Ascending aorta (tissue), 2 donors: ENCODE measurements at places on chromosomes 4 and X.
A peak's percentile ranks its signal among the peaks of the same experiment; 100 is the strongest.

DNA sequence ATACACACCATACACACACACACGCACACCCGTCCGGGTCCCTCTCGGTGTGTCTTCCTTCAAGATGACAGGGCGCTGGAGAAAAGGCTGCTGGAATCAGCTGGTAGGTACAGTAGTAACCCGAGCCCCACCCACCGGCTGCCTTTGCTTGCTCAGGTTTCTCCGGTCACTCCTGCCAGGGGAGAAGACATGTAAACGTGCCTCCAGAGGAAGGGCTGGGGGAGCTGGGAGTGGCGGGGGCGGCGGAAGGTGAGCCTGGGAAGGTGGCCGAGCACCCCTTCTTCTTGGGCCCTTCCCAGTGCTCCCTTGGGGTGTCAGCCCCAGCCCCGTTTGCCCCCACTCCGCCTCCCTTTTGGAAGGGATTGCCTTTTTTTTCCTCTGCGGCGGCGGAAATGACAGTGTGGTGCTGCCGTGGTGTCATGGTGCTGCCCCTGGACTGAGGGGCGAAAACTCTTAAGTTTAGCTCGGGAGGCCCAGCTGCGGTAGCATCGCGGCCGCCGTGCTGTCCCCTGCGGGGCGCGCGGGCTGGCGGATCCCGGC, at the start of gene MID2:
Gene MID2 (plus strand): TSS at position 169 of the 540 bp plus-strand sequence. CDS start 561 bp downstream, outside the sequence.
- DNase-seq: peak; percentile 75

GRCh38 chr4:174084542-174084941, 198.9 kb downstream of the FBXO8 start:
- DNase-seq: no peak

DNA sequence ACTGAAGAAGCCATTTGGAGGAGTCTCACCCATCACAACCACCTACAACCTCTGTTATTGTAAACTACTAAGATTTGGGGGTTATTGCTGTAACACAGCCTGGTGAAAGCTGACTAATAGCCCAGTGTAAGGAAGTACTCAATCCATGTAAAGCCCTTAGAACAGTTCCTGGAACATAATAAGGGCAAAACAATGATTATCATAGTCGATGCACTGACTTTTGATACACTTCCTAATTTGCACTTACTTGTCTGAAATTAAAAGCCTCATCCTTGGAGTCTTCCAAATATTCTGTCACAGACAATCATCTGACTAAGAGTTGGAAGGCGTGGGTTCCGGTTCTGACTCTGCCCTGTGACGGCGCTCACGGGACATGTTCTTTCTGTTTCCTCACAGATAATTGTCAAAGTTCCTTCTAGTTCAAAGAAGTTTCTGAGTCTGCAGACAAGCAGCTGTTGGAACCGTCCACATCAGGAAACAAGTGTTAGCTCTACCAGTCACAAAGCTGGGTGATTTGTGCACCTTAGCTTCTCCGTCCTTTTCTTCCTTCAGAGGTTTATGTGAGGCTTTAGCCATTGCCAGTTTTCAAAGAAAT, 33.4 kb upstream of the RASGEF1B start:
- peak; percentile 39 for DNase-seq

DNA sequence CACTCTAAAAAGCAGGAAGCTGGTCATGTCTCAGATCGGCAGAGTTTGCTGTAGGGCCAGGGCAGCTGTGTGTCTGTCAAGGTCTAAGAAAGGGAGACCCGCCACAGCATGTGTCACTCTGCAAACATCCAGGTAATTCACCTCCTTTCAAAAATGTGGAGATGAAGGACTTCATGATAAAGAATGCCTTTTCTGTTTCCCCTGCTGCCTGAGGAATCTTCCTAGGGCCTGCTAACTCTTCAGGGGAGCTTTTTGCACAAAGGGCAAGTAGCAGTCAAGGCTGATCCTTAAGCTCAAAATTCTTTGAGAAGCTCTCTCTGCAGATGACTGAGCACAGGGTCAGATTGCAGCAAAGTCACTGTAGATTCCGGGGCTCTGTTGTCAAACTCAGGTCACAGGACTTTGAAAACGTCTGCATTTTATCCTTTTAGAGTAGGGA, 21.1 kb downstream of the RASL11B start:
- no peak for DNase-seq

DNA sequence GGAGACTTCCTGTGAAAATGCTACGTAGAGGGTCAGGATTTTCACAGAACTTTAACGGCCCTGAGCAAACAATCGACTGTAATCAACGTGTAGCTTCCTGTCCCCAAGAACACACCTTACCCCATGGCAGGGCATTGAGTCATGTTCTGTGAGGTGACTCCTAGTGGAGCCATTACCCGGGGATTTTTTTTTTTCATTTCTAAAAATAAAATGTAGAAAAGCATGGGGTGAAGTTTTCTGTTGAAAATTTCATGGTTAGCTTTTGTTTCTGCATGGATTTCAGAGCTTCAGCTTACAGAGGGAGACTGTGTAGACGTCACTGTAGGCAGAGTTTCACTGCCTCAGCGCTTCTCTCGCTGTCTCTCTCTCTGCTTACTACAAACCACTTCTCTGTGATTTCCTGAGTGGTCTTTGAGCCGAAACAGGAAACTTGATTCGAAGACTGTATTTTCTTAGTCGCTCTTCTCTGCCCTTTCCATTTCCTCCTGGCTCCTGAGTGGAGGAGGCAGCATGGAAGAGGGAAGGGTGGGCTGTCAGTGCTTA, 111.7 kb downstream of the NFKB1 start:
- no peak for DNase-seq

- no peak for DNase-seq
These were observed 7.1 kb downstream of the PF4V1 start for GRCh38 chr4:73860181-73860580.

DNA sequence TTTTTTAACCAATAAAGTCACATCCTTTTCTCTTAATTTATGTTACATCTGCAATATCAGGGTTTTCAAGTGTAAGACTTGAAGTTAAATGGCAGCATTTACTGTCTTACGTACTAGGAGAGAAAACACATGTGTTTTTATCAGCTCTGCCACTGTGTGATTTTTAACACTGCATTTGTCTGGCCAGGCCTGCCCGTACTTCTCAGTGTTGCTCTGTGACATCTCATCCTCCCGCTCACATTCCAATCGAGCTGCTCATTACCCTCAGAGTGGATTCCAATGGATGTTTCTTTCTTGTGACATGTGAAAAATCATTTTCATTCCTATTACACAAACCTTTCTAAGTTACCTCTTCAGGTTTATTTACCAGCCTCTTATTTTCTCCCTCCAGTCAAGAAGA, 420.3 kb downstream of the FAT4 start:
- DNase-seq: no peak

DNA sequence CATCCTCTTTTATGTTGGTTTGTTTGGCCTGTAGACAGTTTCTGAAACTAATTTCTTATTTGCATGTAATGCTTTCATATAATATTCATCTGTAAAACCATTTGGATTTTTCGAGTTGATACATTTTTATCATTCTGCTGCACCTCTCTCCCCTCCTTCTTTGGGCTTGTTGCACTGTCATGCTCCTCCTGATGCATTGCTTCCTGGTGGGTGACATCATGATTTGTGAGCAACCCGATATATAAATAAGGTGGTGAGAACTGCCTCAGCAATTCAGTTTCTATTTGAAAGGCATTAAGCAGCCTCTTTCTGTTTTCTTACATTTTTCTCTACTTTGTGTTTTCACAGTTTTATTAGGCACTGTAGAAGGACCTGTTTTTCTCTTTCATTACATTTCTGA, 515.7 kb downstream of the RPA4 start:
- no peak for DNase-seq

DNA sequence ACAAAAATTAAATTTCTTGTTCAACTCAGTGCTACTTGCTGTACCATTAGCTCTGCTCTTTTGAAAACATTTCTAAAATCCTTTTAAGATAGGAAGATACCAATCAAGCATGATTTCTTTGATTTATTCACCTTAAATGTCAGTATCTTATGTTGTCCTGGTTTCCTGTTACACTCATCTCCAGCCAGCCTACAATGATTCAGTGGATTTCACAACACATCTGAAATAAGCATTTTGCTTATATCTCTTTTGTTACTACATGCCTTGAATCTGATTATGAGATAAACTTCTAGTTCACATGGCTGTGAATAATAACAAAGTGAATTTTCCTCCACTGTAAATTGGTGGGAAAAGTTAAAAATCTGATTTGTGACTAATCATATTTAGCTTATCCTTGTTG, 112.5 kb upstream of the BMP3 start:
- no peak for DNase-seq

- no peak for DNase-seq
These were observed 1506.3 kb downstream of the ADGRL3 start for GRCh38 chr4:62706423-62706822.

DNA sequence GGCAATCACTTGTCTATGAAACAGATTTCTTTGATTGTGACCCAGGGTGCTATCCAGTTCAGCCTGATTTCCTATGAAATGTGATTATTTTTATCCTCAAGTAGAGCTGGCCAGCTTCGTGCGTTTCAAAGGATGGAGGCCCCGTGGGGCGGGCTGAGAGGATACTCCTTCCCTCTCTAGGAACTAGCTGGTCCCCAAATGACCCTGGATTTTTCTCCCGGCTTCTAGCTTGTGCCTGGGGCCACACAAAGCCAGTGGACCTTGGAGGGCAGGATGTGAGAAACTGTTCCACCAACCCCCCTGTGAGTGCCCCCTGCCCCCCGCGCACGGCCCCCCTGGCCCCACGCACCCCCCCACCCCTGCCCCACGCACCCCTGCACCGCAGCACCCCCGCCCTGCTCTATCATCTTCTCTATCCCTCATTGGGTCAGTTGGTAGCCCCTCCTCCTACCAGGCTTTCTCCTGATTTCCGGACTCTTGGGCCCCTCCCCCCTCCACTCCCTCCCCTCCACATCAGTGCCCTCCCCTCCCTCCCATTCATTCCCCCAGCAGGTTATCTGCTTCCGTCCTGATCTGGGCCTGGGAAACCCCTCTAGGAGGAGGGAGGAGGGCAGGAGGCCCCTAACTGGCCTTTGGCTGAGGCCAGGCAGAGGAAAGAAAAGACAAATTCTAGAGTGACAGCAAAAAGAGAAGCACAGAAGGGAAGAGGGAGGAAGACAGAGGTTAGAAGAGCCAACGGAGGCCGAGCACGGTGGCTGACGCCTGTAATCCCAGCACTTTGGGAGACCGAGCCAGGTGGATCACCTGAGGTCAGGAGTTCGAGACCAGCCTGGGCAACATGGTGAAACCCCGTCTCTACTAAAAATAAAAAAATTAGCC, 3.3 kb downstream of the XPNPEP2 start:
- DNase-seq: no peak

DNA sequence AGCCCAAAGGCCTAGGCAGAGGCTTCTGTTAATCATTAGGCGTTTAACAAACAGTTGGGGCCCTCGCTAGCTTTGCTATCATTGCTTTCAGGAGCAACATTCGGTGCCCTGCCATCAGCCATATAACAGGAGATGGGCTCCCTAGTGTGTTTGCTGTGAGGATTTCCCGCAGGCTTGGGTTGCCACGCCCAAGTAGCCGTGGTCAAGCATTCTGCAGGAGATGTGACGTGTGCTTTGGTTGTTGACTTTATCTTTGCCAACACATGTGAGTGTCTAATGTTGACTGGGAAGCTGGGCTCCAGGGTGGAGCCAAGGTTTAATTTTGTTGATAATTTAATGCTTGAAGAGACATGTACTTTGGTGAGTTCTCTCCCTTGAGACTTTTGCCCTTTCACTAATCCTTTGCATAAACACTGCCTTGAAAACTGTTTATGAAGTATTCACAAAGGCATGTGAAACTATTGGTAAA, 184.6 kb upstream of the KIT start:
- DNase-seq: no peak

DNA sequence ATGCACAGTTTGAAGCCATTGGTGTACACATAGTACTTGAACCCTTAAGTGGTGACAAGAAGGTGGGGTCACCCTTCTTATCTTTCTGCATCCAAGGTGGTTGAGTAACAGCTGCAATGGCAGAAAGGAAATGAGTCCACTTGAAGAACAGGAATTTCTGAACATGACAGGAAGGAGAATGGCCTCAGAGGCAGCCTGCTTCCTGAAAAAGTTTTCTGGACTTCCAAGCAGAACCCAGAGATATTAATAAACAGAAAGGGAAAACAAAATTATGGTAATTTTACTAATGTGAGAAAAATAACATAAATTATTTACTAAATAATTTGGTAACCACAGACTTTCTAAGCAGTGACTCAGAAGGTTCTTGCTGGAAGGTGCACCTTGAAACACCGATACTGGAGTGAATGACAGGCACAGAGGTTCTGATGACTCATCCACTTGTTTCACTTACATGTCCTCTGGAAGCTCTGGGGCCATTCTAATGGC, 119.9 kb upstream of the HS3ST1 start:
- no peak for DNase-seq

GRCh38 chr4:124386648-124387047, 325.9 kb downstream of the ANKRD50 start:
- DNase-seq: no peak

DNA sequence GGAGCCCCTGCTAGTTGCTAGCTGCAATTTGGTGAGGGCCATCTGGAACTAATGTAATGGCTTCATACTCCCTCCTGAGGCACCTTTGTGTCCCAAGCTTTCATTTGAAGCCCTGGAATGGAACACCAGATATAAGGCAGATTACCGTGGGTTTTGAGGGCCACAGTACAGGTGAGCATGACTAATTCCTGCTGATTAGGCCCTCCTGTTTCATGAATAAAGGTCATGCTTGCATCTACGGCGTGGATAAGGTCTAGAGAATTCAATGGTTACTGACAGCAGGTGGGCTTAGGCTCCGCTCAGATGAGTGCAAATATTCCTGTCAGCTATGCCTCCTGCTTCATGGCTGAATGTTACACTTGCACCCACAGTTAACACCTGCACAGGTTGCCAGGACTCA, 495.4 kb downstream of the NAP1L3 start:
- no peak for DNase-seq

DNA sequence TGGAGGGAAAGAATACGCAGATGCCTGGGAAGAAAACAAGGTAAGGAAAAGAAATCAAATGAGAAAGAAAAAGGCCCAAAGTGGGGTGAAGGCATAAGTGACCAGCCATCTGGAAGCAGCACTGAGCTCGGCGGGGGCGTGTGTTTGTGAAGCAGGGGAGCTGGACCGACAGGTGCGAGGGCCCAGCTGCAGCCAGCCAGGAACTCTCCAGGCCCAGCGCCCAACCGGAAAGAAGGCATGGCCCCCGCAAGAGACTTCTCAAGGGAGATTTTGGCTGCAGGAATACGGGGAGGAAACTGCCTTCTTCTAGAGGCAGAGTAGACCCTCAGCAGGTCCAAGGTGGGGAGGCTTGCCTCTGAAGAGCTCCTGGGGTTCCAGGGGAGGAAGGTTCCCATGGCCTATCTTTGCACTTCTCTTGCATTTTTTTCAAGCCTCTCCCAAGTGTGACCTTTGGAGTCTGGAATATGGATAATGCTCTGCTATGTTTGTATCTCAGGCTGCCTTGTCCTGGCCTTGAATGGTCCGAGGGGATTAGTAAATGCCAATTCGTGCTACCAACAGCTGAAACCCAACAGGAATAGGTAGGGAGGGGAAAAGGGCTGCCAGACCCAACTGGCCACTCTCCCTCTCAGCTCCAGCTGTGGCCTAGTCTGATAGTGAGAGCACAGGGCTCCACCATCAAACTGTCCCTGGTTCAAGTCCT, 10.8 kb upstream of the CITED1 start:
- no peak for DNase-seq

DNA sequence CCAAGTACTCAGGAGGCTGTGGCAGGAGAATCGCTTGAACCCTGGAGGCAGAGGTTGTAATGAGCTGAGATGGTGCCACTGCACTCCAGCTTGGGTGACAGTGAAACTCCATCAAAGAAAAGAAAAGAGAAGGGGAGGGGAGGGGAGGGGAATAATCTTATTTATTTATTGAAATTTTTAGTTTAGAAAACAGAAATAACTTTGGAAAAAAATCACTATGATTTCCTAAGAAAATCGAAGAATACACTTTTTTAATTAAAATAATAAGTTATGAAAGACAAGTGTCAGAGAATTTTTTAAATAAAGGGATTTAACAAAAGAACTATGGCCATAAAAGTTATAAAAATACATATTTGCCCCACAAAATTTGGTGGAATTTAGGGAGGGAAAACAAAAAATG, 836.9 kb upstream of the HS3ST1 start:
- no peak for DNase-seq
